Cerebellar nuclear complex (tissue), 1 donor: ENCODE measurements at places on chromosomes 16 and 17.

GRCh38 chr16:3922241-3922640 is 41.7 kb upstream of the CREBBP start:
- no peak for DNase-seq

DNA sequence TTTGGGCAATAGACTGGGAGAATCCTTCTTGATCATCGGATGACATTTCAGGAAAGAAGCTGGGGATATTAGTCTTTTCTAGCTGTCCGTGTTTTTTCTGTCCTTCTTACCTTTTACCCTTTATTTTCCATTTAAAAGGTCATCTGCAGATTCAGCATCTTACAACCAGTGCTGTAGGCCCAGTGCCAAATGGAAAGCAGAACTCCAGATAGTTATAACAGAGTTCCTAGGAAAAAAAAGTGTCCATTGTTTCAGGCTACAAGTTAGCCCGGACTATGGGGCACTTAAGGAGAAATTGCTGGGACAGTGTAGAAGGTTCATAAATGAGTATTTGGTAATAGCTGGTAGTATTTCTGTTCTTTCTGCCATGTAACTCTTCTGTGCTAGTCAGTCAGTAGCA is 28.4 kb downstream of the LDHD start:
- DNase-seq, result no peak

DNA sequence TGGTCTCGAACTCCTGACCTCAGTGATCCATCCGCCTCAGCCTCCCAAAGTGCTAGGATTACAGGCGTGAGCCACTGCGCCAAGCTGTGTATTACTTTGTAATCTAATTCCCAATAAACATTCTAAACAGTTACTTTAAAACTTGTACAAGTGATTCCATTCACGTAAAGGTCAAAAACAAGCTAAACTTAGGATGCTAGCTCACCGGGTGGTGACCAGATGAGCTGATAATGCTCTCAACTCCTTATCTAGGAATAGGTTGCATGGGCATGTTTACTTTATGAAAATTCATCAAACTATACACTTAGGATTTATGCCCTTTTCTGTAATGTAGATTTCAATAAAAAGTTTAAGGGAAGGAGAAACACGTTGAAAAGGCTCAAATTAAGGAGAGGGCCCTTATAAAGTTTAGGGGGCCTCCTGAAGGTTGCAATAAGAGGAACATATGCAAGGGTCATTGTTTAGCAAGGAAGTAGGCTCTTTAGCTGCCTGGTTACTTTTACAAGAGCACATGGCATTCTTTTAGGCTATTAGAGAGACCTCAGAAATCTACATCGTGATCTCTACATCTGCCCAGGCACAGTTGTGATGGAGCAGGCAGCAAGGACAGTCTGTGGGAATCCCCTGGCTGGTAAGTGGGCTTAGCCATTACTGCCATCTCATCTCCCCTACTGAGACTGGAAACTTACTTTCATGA is 13.3 kb downstream of the CDR2 start:
- DNase-seq, result no peak

GRCh38 chr17:27491713-27492190 is 35.5 kb downstream of the KSR1 start:
- DNase-seq, result no peak

DNA sequence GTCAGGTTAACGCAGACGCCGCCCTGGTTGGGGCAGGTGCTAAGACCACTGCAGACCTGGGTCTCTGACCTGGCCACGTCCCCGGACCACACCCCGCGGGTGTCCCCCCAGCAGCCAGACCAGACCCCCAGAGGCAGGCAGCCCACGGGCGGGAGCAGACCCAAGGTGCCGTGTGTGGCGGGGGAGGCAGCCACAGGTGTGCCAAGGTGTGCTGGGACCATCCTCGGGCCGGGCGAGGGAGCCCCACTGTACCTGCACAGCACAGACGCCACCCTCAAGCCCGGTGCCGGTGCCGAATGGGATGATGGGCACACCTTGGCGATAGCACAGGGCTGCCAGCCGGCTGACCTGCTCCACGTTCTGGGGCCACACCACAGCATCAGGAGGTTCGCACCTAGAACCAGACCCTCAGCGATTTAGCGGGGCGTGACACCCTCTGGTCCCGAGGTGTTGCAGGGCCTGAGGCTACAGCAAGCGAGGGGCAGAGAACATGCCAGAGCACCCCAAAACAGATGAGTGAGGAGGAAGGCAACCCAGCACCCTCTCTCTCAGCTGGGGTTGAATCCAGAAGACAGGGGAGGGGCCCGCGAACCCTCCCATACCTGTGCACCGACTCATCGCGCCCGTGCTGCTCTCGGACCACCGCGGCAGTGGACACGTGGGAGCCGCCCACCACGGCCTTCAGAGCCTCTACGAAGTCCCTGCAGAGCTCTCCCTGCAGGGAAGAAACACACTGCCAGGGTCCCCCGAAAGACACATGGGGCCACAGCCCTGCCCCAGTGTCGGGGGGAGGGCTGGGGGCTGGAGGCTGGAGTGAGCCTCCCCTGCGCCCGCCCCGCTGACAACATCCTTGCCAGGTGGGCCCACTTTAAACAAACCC is 1.4 kb downstream of the LDHD start:
- DNase-seq, result no peak

GRCh38 chr16:75372236-75372856 is 61.0 kb downstream of the CFDP1 start:
- DNase-seq, result no peak

GRCh38 chr17:8941980-8942622 is 23.4 kb downstream of the PIK3R5 start:
- no peak for DNase-seq

GRCh38 chr16:1731073-1731472 is 25.1 kb downstream of the MAPK8IP3 start:
- no peak for DNase-seq

DNA sequence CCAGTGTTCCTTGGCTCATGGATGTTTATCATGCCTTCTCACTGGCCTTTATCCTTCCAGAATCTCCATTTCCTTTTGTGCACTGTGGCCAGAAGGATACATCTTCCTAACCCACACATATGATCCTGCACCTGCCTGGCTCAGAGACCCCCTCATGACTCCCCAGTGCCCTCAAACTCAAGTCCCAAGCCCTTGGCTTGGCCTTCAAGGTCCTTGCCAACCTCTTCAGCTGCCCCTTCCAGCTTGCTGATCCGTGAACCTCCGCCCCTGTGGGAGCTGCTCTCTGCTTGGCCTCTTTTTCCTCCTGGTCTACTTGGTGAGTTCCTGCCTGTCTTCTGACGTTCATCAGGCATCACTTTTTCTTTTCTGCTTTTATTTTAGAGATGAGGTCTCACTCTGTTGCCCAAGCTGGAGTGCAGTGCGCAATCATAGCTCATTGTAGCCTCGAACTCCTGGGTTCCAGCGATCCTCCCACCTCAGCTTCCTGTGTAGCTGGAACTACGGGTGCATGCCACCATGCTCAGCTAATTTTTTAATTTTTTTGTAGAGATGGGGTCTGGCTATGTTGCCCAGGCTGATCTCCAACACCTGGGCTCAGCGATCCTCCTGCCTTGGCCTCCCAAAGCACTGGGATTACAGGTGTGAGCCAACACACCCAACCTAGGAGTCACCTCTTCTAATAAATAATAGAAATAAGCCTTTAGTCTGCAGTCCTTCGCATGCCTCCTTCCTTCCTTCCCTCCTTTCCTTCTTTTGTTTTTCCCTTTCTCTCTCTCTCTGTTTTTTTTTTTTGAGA is 2.5 kb upstream of the PYCARD start:
- DNase-seq, result no peak

GRCh38 chr17:81153340-81153803 is 11.9 kb upstream of the PVALEF start:
- no peak for DNase-seq

- DNase-seq, result no peak
Observed at GRCh38 chr16:583470-583814, 6.4 kb upstream of the RAB40C start.

DNA sequence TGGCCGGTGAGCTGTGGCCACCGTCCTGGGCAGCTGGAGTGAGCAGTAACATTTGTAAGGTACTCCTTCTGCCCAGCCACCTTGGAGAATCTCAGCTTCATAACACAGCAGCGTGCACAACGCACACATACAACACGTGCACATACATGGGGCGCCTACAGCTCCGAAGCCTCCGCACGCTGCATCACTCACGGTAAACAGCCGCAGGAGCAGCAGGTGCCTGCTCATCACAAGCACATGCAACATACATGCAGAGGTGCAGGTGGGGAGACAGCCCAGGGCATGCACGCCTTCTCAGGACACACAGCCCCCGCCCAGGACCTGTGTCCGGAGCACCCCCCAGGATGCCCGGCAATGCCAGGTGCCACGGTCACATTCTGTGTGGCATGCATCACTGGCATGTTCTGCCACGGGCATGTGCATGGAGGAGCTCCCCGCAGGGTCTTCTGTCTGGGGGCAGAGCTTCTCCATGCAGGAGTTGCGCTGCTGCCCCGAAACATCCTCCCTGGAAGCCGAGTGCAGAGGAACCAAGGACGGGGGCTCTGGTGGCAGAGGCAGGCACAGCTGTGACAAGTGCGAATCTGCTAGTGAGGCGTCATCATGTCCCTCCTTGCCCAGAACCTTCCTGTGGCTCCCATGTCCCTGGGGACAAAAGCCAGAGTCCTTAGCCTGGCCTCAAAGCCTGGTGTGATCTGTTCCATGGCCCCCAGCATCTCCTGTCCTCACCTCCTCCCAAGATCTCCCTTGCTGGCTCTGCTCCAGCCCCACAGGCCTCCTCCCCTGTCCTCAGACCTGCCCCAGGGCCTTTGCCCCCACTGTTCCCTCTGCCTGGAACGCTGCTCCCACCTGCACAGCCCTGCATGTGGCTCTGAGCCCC is 184.0 kb upstream of the GSE1 start:
- no peak for DNase-seq

- DNase-seq, result no peak
Observed at GRCh38 chr16:20114356-20114755, 40.7 kb upstream of the GPR139 start.

GRCh38 chr16:84648595-84649510 is 542 bp downstream of the KLHL36 start:
- no peak for DNase-seq

GRCh38 chr17:74387365-74388218 is 20.3 kb downstream of the GPR142 start:
- no peak for DNase-seq

DNA sequence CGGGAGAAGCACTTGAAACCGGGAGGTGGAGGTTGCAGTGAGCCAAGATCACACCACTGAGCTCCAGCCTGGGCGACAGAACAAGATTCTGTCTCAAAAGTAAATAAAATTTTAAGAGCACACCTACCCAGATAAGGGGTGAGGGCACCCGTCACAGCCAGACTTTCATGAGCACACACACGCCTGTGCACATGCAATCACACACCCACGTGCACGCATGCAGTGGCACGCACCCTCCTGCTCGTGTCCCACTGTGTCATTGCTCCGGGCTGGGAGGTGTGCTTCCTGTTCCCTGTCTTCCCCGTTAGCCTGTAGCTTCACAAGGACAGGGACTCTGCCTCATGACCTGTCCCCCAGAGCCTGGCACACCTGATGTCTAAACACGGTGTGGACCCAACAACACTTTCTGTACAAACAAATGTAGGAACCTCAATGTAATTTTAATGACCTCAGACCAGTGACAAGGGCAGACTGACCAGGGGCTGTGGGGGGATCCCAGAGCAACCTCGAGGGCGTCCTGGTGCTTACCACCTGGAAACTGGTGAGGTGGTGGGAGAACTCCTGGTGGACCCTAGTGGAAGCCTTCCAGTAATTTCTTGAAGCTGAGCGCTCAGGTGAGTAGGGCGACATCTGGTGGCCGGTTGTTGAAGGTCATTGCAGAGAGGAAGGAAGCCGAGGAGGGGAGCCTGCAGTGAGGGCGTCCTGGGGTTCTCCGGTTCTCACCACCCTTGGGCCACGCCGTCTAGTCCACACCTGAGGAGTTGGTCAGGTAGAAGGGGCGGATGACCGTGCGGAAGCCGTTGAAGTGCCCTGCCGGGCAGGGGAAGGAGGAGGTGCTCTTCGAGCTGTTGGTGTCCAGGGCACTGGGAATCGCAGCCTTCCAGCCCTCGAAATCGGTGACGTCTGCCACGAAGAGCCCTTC is 8.6 kb downstream of the LGALS3BP start:
- DNase-seq, result no peak

- DNase-seq, result no peak
Observed at GRCh38 chr16:83305092-83305491, 502.7 kb upstream of the HSBP1 start.

- DNase-seq, result no peak
Observed at GRCh38 chr16:9522614-9523013, 431.2 kb downstream of the HAPSTR1 start.

DNA sequence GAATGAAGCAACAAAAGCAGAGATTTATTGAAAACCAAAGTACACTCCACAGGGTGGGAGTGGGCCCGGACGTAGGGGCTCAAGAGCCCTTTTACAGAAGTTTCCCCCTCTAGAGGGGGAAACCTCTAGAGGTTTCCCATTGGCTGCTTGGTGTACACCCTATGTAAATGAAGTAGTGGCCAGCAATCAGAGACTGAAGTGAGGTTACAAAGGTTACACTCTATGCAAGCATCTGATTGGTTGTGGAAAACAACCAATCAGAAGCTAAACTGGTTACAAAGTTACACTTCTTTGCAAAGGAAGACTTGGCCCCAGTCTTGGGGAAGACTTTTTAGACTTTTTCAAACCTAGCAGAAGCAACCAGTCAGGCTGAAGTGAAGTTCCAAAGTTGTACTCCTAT is 27.1 kb downstream of the CRAMP1 start:
- DNase-seq, result no peak

DNA sequence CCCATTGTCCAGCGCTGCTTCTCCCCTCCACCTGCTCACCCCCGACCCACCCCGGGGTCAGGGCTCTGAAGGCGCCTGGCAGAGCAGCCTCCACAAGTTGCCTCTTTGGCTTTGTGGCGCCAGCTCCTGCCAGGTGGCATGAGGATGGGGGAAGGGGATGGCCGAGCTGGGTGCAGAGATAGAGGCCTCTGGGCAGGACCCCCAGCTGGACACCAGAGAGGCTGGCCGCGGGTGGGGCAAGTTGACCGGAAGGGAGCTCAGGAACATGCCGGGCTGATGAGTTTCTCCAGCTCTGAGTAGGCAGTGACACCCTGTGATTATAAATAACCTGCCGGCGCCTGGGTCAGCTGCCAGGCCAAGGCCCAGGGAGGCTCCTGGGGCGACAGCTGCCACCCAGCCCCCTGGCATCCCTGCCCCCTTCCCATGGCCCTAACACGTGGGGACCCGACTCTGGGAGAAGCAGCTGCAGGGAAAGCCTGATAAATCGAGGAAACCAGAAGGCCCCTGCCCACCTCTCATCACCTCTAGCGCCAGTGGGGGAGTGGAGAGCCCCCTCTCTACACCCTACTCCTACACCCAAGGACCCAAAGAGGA is 729 bp downstream of the P2RX5 start:
- DNase-seq, result no peak

DNA sequence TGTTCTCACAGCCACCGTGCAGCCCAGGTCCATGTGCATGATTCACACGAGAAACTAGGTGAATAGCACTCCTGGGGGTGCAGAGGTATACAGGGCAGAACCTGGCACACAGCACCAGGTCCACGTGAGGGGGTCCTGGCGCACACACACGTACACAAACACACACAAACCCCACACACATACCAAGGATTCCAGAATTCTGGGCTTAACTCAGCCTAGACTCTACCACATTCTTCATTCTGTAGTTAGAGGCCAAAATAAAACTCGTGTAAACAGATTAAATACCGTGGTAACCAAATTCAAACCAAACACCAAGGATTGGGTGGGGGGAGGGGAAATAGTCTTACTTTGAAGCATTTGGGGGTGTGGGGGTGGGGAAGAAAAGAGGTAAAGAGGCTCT is 58.5 kb downstream of the XYLT1 start:
- no peak for DNase-seq
